ENCODE measurements at places on chromosomes 2 and 18.
A peak's percentile ranks its signal among the peaks of the same experiment; 100 is the strongest.

DNA sequence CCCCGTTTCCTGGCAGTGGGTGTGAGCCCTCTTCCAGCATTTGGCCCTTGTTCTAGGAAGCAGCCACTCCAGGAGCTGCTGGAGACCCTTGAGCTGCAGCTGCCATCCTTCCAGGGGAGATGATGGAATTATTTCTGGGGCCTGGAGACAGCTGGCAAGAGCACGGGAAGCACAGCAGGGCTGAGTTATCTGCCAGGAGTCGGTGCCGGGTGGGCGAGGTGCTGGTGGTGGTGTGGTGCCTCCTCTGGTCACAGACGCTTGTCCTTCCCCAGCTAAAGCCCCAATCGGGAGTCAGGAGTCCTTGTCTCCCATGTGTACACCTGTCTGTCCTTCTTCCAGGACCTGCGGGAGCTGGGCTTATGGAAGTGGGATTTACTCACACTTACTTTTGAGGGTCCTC, 36.0 kb downstream of the DPYSL5 start:
- DNase-seq: no peak

GRCh38 chr2:17815468-17816184, 634 bp upstream of the MSGN1 start:
- DNase-seq: no peak

- no peak for DNase-seq
Observed at GRCh38 chr2:143482316-143482715, 353.1 kb downstream of the ARHGAP15 start.

DNA sequence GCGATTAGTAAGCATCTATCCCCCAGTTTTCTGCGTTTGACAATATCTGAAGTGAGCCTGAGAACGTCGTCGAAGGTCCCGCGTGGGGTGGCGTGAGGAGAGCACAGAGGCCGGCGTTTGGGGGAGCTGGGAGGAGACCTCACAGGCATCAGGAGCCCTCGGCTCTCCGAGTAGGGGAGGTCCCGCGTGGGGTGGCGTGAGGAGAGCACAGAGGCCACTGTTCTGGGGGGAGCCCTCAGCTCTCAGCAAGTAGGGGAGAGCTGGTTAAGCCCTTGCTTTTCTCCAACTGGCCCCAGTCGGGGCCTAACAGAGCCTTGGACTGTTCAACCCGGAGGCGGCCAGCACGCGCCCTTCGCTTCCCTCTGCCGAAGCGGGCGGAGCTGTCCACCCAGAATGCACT, 134.3 kb downstream of the NFATC1 start:
- no peak for DNase-seq

GRCh38 chr2:74391580-74392448, 11.7 kb upstream of the DCTN1 start:
- peak; percentile 51 for DNase-seq

DNA sequence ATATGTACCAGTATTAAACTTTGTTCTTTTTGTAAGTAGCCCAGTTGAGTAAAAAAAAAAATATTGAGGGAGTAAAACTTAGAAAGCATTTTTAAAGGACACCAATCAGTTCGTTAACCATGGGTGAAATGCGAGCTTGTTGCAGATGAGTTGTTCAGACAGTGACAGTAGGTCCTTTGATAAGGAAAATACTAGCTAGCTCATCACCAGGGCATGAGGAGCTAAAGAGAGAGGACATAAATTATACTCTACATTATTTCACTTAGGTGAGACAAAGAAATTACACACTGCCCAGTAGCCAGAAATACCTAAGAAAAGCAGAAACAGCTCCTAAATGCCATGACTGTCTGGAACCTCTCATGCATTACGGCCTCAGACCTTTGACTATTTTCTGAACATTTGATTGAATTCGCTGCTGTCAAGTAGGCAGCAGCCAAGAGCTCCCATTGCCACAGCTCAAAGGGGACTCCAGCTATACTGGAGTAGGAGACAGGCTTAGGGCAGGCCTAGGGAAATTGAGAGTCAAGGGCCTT, 2.6 kb upstream of the HNRNPLL start:
- no peak for DNase-seq

All from epithelial cell of proximal tubule (primary cell).